Fibroblast of skin of back (primary cell): ENCODE measurements at places on chromosomes 1 and 21.

GRCh38 chr1:185862235-185862634 is 128.0 kb downstream of the HMCN1 start:
- DNase-seq = peak; percentile 41

DNA sequence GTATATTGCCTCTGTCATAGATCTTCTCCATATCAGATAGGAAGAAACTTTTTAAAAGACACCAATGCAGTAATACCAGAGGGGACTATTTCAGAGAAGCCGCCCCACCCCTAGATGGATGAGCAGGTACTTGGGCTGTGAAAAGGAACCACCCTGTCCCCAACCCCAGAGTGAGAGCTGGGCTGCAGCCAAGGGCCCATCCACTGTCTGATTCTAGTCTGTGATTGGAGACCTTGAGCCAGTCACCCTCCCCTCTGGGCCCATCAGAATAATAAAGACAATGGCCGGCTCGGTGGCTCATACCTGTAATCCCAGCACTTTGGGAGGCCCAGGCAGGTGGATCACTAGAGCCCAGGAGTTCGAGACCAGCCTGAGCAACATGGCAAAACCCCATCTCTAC is 5.0 kb downstream of the CLEC20A start:
- no peak for DNase-seq

DNA sequence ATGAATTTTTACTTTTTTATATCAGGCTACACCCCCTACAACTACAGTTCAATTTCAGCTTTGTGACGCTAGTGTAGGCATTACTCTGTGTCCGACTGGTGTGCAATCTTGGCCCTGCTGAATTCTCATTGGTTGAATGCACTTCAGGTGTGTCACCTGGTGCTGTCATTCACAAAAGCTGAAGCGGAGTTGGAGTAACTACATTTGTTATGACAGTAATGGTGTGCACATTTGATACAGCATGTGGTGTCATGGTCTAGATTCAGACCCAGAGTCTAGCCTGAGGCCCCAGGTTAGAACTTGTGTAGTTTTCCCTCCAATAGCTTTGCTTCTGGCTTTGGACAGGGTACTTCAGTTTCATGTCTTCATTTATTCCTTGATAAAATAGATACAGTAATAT is 88.7 kb downstream of the C1orf94 start:
- DNase-seq = no peak

DNA sequence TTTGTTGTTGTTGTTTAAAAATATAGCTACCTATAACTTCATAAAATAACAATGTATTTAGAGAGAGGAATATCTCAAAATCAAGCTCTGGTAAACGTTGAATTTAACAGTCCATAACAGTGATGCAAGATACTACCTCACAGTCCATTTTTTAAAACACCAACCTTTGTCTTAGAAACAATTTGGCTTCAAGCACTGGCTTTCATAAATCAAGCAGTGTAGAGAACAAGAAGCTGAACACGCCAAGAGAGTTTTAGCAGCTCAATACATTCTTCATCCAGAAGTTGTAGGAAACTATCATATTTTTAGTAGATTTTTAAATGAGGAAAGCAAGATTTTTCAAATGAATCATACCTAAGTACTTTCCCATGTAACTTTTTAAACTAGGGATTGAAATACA is 334.3 kb upstream of the ADAMTS5 start:
- DNase-seq = no peak

- no peak for DNase-seq
Observed at GRCh38 chr1:171990371-171990770, 149.1 kb downstream of the DNM3 start.

DNA sequence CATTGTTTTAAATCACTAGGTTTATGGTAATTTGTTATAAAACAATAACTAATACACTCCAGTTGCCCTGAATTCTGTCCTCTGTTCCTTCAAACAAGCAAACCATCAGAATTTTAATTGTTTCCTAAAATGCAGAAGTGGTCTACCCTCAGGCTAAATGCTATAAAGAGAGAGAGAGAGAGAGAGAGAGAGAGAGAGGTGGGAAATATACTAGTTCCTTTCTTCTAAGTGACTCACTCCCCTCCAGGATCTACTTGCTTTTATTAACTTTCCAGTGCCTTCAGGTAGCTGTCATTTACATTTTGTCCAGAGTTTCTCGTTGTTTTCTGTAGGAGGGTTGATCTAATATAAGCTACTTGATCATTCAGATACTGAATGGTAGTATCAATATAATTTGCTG is 26.4 kb downstream of the LRRC53 start:
- no peak for DNase-seq

GRCh38 chr1:62373221-62373620 is 54.0 kb upstream of the KANK4 start:
- no peak for DNase-seq

GRCh38 chr1:117240547-117240946 is 29.8 kb upstream of the VTCN1 start:
- no peak for DNase-seq

- no peak for DNase-seq
Observed at GRCh38 chr21:45811136-45811535, 167.6 kb downstream of the PCBP3 start.

- no peak for DNase-seq
Observed at GRCh38 chr1:220207411-220207810, 64.8 kb downstream of the RAB3GAP2 start.

- DNase-seq = peak; percentile 44
Observed at GRCh38 chr1:59605761-59606160, 209.0 kb upstream of the HOOK1 start.

GRCh38 chr1:42118125-42118524 is 35.1 kb upstream of the GUCA2B start:
- DNase-seq = no peak

DNA sequence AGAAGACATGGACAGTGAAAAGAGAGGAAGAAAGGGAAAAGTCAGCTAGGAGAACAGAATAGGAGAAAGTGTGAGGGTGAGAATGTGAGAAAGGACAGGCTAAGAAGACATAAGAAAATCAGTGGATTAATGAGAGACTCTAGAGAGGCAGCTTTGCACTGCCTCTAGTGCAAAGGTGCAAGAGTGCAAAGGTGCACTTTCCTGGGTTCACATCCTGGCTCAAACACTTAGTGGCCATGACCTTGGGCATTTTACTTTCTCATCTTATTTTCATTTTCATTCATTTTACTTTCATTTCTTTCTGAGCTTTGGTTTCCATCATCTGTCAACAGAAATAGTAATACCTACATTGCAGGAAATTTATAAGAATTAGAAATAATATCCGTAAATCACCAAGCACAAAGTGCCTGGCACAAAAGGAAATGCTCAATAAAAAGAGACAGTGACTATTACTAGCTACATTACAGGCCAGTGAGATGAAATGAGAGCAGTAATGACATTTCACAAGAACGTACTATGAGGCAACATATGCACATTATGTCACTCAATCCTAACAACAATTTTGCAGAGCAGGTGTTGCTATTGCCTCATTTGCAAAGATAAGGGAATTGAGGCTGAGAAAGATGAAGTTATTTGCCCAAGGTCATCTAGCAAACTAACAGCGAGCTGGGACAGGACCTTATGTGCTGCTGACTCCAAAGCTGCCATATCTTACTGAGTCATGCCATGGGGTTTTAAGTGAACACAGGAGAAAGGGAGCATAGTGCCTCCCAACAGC is 107.0 kb upstream of the TLR5 start:
- DNase-seq = no peak

- DNase-seq = no peak
Observed at GRCh38 chr21:36386031-36386642, 945 bp downstream of the CHAF1B start.

GRCh38 chr21:28410256-28410655 is 582.4 kb downstream of the LTN1 start:
- no peak for DNase-seq
